Astrocyte (in vitro differentiated cells and primary cell): ENCODE measurements at places on chromosomes 6 and 20. TPM values are rescaled to one million over a fixed set of nuclear protein-coding genes. Genes with fewer than 3 reads are reported as not detected.

GRCh38 chr20:60395991-60396390, 437.8 kb downstream of the CDH26 start:
- H3K4me1 ChIP-seq: no peaks in the 10 kb centered on the region
- H3K4me3 ChIP-seq: no peak overlapping the region
- H3K27ac ChIP-seq: no peak overlapping the region
- no peak for DNase-seq

Gene C6orf163
- total RNA-seq: 1.6 and 2.9 TPM in 2 replicates

Gene PSORS1C2
- not detected in 2 replicates for total RNA-seq

DNA sequence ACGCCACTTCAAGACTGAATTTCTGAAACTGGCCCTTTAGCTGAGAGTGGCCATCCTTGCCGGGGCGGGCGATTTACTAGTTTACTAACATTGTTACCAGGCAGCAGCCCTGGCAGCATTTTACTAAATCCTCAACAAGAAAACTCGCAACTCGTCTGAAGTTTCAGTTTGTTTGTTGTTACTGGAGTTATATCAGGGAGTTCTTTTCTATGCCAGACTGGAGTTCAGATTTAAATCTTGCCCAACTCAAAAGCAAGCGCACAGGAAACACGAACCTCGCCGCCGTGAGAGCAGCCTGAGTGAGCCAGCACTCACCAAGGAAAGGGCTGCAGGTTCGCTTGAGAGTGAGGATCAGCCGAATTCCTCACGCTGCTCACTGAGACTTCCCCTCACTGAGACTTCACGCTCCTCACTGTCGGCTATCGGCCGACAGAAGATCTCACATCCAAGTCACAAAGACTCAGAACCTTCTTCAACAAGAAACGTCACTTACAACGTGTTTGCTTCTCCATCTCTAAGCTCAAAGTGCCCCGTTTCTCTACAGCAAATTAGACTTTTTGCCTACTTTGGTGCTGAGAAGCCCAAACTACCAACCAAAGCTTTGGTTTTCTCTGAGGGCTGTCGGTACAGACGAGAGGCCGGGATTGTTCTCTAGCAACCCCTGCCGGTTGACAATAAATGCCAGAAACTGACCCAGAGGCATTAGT, 78.9 kb downstream of the OLIG3 start:
- H3K36me3 ChIP-seq: no peaks in the 10 kb centered on the region
- peaks cover 10% of the 10 kb centered on the region for H3K27me3 ChIP-seq
- DNase-seq: peak; percentile 45
- H3K4me3 ChIP-seq: peak overlapping the region; percentile 64
- peak overlapping the region; percentile 7 for H3K27ac ChIP-seq

Gene ALDH5A1
- 3.7 and 5.0 TPM in 2 replicates for total RNA-seq

GRCh38 chr6:88361298-88361697, 195.2 kb upstream of the CNR1 start:
- H3K27ac ChIP-seq: no peak overlapping the region
- H3K27me3 ChIP-seq: no peaks in the 10 kb centered on the region
- H3K4me3 ChIP-seq: no peak overlapping the region
- DNase-seq: peak; percentile 42
- no peaks in the 10 kb centered on the region for H3K36me3 ChIP-seq
- H3K4me1 ChIP-seq: peaks cover 21% of the 10 kb centered on the region

DNA sequence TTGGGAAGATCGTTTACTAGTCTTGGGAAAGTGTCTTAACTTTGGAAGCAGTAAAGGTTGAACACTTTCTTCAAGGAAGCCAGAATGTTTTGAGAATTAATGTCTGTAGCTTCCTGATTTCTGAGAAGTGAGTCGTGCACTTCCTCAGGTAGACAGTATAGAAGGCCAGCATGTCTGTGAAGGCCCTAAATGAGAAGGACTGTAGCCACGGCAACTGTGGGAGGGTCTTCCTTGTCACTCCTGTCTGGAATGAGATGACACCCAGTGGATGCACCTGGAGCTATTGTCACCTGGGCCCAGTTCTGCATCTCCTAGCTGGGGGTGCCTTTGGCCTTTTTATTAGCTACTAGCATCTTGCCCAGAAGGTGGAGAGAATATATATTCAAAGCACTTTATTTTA, 8.8 kb downstream of the STX16 start:
- no peak overlapping the region for H3K4me3 ChIP-seq
- H3K4me1 ChIP-seq: peaks cover 6% of the 10 kb centered on the region
- no peak overlapping the region for H3K27ac ChIP-seq
- DNase-seq: no peak

Gene RHAG
- total RNA-seq: not detected in 2 replicates

DNA sequence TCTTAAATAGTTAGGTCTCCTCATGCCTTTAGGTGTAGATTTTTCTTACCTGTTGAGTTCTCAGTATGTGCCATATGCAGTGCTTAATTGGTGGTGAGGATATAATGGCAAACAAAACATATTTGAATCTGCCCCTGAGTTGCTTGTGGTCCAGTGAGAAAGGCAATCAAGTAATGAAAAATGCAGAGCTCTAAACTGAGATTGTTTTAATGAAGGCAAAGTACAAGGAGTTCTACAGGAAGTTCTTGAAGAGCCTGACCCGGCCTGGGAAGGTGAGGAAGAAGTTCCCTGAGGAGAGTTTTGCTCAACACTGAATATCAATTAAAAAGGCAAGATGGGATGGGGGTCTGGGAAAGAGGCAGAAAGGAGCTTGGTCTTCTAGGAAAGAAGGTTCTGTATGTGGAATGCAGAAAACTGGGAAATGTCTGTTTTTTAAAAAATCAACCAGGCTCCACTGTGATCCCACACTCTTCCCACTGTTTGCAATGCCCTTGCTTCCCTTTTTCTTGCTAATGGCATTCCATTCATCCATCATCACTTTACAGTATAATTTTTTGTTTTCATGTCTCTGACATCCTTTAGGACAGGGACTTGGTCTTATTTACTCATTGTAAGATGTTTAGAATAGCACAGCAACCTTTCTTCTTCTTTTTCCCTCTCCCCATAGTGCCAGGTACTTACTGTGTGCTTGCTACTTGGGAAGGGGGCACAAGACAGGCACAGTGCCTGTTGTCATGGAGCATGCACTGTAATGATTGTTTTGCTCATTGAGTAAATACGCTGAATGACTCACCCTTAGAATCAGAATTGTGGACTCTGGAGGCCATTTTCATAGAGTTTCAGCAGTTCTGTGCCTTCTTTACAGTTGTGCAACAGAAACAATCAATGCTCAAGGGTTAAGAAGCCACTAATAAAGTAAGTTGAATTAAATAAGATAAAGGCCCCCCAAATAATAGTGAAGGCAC, 64.3 kb downstream of the ANKS1A start:
- H3K4me3 ChIP-seq: no peak overlapping the region
- H3K27me3 ChIP-seq: no peaks in the 10 kb centered on the region
- H3K36me3 ChIP-seq: no peaks in the 10 kb centered on the region
- peaks cover 19% of the 10 kb centered on the region for H3K4me1 ChIP-seq
- DNase-seq: peak; percentile 51

- peaks cover 6% of the 10 kb centered on the region for H3K4me1 ChIP-seq
- no peaks in the 10 kb centered on the region for H3K27me3 ChIP-seq
- H3K36me3 ChIP-seq: no peaks in the 10 kb centered on the region
- H3K27ac ChIP-seq: no peak overlapping the region
- no peak overlapping the region for H3K4me3 ChIP-seq
Observed at GRCh38 chr20:50372770-50373088, 137.5 kb upstream of the PTPN1 start.

Gene EPB41L1
- 35.0 and 39.4 TPM in 2 replicates for total RNA-seq

Gene FAM184A
- 1.3 and 2.0 TPM in 2 replicates for total RNA-seq

GRCh38 chr6:70186461-70186860, 116.4 kb downstream of the COL9A1 start:
- DNase-seq: no peak
- no peaks in the 10 kb centered on the region for H3K4me1 ChIP-seq
- H3K27me3 ChIP-seq: no peaks in the 10 kb centered on the region
- no peak overlapping the region for H3K4me3 ChIP-seq
- no peaks in the 10 kb centered on the region for H3K36me3 ChIP-seq

GRCh38 chr6:107032051-107032450, 4.1 kb downstream of the MTRES1 start:
- no peak for DNase-seq
- no peaks in the 10 kb centered on the region for H3K27me3 ChIP-seq
- peaks cover 3% of the 10 kb centered on the region for H3K4me1 ChIP-seq
- no peak overlapping the region for H3K27ac ChIP-seq

DNA sequence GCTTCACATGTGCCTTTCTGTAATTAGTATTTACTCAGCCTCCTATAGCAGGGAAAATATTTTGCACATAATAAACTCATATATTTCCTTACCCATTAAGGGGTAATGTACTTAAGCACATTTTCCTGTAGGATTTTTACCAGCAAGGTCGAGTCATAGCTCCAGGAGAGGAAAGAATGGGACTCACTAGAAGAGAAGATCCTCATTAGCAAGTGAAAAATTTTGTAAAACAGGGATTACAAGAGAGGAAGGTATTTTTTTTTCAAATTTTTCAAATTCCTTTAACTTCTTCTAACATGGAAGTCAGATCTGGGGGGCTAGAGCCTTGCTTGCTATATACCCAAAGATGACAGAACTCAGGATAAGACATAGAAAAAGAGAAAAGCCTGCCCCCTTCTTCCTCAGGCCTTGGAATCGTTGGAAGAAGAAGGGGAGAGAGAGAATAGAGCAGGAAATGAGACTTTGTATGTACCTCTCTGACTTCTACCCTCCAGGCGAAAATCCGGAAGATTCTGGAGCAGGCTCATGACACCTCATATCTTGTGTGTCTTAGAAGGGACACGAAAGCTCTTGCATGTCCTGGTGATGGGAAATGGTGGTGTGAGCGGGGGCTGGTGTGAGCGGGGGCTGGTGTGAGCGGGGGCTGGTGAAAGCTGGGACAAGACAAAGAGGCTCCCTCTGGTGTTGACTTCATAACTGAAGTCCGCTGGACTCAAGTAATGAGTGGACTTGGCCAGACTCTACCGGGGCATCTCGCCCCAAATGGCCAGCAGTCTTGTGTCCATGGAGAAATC, 256.9 kb upstream of the PLCB4 start:
- no peaks in the 10 kb centered on the region for H3K36me3 ChIP-seq
- no peaks in the 10 kb centered on the region for H3K4me1 ChIP-seq
- H3K27me3 ChIP-seq: no peaks in the 10 kb centered on the region
- no peak for DNase-seq

DNA sequence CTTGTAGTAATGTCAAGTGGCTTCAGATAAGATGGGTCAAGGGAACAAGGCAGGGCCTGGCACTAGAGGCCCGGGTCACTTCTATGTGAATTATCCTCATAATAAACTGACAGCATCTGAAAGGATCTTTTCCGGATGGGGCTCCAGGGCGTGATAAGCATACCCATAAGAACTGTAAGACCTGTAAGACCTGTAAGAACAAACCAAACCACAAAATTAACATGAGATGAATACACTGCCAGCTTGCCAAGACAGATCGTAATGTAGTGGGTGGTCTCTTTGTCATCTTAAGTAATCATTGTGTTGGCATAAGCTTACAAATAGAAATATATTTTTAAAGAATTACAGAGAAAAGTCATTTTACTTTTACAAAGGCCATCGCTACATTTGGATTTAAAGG, 334.9 kb downstream of the RFPL4B start:
- H3K27me3 ChIP-seq: no peaks in the 10 kb centered on the region
- H3K4me1 ChIP-seq: peaks cover 4% of the 10 kb centered on the region
- no peak overlapping the region for H3K4me3 ChIP-seq
- peak; percentile 48 for DNase-seq

Gene AIF1
- total RNA-seq: not detected in 2 replicates

- DNase-seq: no peak
- H3K4me3 ChIP-seq: no peak overlapping the region
- H3K4me1 ChIP-seq: no peaks in the 10 kb centered on the region
Observed at GRCh38 chr20:5539691-5540090, 210.5 kb upstream of the SHLD1 start.

Gene LBP
- total RNA-seq: not detected in 2 replicates

DNA sequence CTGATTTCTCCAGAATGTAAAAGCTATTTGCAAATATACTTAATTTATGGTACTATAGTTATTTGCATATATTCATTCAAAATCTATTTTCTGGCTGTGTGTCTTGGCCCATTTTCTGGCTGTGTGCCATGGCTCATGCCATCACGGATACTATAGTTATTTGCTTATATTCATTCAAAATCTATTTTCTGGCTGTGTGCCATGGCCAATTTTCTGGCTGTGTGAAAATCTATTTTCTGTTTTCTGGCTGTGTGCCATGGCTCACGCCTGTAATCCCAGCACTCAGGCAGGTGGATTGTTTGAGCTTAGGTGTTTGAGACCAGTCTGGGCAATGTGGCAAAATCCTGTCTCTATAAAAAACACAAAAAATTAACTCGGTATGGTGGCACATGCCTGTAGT, 28.9 kb upstream of the RIPK1 start:
- DNase-seq: no peak
- H3K36me3 ChIP-seq: no peaks in the 10 kb centered on the region
- H3K27me3 ChIP-seq: peaks cover 2% of the 10 kb centered on the region
- no peak overlapping the region for H3K4me3 ChIP-seq

Gene PCSK2
- 0.17 TPM in 1 of 2 replicates, not detected in the other for total RNA-seq

GRCh38 chr6:158043008-158043407, 61.3 kb downstream of the SYNJ2 start:
- peak overlapping the region; percentile 99 for H3K27ac ChIP-seq
- H3K4me1 ChIP-seq: peaks cover 78% of the 10 kb centered on the region
- no peaks in the 10 kb centered on the region for H3K27me3 ChIP-seq
- DNase-seq: no peak
- H3K4me3 ChIP-seq: no peak overlapping the region
- H3K36me3 ChIP-seq: peaks cover 42% of the 10 kb centered on the region

Gene TFAP2A
- 2.1 and 6.6 TPM in 2 replicates for total RNA-seq

DNA sequence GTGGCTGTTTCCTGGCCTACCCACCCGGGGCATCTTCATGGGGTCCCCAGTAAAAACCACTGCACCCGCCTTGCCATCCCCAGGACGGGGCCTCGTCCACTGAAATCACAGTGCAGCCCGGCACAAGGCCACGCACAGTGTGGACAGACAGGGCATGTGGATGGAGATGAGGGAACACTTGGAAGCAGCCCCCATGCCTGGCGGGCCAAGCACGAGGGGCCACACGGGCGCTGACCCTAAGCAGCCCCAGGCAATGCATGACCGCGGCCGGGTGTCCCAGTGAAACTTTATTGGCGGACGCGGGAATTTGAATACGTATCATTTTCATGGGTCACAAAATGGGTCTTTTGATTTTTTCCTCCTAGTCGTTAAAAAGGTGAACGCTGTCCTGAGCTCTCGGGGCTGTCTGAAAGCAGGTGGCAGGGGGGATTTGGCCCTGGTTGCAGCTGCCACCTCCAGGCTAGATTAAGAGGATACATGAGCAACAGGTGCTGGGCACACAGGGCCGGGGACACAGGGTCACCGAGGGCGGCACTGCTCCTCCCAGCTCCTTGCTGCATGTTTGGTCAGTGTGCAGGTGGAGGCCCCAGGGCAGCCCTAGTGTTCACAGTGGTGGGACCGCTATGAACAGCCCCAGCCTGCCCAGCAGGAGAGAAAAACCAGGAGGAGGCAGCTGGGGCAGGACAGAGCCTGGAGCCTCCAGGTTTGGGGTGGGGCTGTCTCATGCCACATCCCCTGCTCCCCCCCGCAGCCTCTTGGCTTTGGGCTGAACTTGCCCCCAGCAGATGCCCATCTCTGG, 74.9 kb upstream of the SLCO4A1 start:
- H3K27me3 ChIP-seq: peaks cover 5% of the 10 kb centered on the region
- H3K27ac ChIP-seq: no peak overlapping the region
- no peaks in the 10 kb centered on the region for H3K4me1 ChIP-seq
- DNase-seq: no peak
- no peaks in the 10 kb centered on the region for H3K36me3 ChIP-seq
